ENCODE measurements at places on chromosomes 11 and 22.

DNA sequence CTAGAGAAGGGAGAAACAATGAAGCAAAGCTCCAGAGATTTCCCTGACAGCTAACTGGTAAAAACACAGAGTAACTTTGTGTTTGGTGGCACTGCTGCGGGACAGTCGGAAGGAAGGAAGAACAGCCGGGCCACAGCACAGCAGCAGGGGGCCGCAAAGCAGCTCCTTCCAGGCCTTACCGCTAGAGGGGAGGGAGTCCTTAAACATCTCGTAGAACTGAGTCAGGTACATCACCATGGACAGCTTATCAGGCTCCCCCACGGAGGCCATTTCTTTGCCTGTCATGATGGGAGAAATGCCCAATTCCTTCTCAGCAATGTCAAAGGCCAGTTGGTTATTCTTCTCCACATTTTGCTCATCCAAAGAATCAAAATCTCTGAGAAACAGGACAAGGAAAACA is 114.6 kb upstream of the BID start:
- no peak for DNase-seq

- DNase-seq, result no peak
Observed at GRCh38 chr22:50257041-50257440, 4.4 kb downstream of the MAPK12 start.

GRCh38 chr11:11239959-11240358 is 113.1 kb downstream of the CSNK2A3 start:
- no peak for DNase-seq

DNA sequence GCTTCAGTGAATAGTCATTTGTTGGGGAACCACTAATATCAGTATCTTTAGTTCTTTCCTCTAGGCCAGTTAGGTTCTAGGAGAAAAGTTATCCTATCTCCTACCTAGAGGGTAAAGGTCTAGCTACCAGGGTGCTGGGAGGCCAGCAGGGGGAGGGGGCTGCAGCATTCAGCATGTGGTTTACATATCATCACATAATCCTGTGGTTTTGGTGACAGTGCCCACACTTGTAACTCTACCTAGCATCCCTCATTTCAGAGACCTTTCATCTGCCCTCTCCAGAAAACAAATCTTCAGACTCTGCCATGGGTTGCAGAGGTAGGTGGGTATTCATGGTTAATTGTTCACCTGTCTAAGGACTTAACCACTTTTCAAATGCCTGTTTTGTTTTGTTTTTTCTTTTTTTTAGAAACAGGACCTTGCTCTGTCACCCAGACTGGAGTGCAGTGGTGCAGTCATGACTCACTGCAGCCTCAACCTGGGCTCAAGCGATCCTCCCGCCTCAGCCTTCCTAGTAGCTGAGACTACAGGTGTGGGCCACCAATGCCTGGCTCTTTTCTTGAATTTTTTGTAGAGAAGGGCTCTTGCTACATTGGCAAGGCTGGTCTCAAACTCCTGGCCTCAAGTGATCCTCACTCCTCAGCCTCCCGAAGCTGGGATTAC is 146.8 kb downstream of the ENTHD1 start:
- DNase-seq, result no peak

DNA sequence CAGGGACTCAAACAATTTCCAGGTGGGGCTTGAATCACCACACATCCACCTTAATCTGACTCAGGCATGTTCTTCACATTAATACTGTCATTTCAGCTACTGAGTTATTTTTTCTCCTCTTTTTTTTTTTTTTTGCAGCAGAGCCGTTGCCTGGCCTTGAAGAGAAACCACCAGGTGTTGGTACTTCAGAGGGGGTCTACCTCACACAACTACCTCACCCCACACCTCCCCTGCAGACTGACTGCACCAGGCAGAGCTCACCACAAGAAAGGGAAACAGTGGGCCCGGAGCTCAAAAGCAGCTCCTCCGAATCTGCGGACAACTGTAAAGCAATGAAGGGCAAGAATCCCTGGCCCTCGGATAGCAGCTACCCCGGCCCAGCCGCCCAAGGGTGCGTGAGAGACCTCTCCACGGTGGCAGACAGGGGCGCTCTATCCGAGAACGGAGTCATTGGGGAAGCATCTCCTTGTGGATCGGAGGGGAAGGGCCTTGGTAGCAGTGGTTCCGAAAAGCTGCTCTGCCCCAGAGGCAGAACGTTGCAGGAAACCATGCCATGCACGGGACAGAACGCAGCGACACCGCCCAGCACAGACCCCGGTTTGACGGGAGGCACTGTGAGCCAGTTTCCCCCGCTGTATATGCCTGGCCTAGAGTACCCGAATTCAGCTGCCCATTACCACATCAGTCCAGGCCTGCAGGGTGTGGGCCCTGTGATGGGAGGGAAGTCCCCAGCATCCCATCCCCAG is 15.1 kb upstream of the SLC25A18 start:
- no peak for DNase-seq

- DNase-seq, result no peak
Observed at GRCh38 chr11:47987310-47987709, 7.0 kb downstream of the PTPRJ start.

DNA sequence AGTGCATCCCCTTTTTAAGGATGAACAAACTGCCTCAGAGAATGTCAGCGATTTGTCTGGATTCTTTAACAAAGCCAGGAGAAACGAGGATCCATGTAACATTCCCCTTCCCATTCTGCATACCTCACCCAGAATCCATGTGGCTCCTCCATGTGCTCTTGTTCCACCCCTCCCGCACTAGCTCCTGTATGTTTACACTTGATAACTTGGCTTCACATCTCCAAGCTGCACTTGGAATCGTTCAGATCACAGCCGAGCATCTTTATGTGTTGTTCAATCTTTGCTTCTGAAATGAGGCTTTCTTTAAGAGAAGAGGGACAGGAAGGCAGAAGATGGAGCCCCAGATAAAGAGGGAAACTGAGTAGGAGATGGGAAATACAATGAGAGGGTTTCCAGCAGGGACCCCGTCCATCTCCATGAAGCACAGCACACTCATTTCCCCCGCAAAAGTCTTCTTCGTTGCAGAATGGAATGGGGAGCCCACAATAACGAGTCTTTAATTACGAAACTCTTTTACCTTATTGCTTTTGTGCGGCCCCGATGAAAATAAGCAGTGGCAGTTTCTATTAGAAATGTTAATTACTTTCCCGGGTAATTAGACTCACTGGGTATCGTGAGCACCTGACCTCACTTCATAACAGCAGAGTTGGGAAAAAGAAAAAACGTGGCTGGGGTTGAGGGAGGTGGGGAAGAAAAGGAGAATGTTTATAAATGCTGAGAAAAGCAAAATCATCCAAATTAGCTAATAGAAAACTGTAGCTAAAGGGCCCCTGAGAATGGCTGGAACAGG is 96.8 kb upstream of the ISX start:
- no peak for DNase-seq

DNA sequence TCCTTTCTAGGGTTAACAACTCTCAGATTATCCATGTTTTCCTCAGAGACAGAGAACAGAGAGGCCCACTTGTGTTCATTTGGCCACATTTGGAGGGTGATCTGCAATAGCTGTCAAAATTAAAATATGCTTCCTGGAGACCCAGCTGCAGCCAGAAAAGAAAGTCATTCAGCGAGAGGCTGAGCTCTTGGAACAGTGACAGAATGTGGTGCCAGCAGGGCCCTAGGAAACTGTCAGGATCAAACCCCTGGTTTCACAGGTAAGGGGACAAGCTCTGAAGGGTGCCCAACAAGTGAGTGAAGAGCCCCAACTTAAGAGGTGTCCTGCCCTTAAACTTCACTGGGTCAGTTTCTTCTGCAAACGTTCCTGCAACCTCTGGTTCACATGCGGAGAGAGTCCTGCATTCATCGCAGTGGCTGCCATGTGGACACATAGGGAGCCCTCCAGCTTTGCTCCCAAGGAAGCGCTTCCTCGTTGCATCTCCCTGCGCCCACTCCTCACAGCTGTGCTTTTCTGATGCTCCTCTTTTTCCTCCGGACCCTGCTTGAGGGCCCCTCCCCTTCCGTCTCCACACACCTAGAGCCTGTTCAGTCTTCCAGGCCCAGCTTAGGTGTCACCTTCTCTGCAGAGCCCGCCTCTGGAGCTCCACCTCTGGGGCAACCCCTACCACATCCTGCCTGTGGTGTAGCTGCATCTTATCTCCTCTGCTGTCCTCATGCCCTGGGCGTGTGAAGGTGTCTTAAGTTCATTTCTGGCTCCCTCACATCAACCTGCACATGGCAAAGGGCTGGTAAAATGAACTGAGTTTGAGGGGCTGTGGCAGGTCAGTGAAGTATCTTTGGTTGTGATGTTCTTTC is 3.9 kb downstream of the UCP3 start:
- DNase-seq, result no peak

DNA sequence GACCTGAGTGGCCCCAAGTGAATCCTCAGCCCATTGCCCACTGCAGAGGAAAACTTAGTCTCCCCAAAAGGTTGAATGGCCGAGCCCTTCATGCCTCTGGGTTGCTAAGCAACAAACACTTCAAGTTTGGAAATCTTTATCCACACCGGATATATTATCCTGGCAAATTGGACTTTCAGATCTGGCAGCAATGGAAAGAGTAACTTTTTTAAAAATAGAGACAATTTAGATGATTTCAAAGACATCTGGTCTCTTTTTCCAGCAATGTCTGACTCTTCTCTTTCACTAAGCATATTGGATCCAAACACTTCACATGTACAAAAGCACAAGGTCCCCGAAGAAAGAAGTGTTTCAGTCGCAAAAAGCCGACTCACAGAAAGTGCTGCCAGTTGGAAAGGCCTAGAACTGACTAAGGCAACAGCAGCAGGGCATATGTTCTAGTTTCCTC is 505.3 kb downstream of the SOX6 start:
- peak; percentile 73 for DNase-seq

DNA sequence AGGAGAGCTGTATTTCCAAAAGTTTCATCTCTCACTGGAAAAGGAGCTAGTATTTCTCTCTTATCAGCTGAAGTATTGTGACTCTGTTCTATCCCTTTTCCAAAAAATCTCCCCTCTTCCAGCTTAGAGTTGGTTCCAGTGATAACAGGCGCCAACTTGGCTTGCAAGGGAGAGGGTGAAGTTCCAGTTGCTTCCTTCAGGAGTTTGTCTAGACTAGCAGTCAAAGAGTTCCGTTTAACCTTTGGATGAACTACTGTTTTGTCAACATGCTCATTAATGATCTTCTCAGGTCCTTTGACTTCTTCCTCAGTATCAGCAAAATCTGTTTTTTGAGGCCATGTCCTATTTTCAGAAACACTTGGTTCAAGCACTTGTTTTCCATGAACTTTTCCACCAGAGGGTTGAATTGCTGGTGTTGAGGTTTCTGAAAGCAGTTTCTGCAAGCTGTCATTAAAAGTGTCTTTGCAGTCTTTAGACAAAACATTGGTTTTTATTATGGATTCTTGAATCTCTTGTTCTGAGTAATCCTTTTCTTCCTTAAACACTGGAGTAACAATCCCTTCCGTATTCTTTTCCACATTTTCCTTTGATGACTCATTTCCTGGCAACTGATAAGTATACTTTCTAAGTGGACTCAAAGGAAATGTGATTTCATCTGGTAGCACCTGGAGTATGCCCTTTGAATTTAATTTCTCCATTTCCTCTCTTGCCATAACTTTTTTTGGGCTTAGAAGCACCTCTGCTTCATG is 39.7 kb upstream of the CCDC89 start:
- DNase-seq, result no peak

- DNase-seq, result no peak
Observed at GRCh38 chr11:16936643-16937042, 77.6 kb downstream of the PLEKHA7 start.

DNA sequence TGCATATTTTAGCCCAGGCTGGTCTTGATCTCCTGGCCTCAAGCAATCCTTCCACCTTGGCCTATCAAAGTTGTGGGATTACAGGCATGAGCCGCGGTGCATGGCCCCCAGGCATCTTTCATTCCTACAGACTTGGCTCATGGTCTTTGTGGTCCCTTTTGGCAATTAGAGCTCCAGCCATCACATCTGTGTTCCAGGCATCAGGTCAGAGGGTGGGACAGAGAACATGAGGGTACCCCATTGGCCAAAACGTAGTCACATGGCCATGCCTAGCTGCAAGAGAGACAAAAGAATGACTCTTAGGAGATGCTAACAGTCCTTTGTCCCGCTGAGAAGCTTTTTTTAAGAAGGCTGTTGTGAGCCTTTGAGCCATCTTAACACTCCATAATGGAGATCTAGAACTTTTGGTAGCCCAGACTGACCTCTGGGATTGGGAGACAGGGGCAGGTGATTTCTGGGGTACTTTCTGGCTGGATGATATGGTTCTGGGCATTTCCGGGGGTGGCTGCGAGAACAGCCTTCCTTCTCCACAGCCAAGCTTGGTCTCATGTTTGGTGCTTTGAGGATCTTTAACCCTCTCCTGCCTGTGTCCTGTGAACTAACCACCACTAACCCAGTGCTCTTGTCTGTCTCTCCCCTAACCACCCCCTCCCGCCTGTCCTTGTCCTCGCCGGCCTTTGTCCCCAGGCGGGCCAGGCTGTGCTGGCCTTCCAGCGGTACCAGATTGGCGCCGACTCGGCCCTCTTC is 18.4 kb upstream of the TAB1 start:
- no peak for DNase-seq

- no peak for DNase-seq
Observed at GRCh38 chr11:22194907-22195306, 2.0 kb downstream of the ANO5 start.

- DNase-seq, result no peak
Observed at GRCh38 chr11:70468256-70469195, 70.2 kb downstream of the CTTN start.

- DNase-seq, result peak; percentile 80
Observed at GRCh38 chr11:44927174-44927661, 23.5 kb downstream of the TP53I11 start.

- no peak for DNase-seq
Observed at GRCh38 chr11:95699631-95700470, 89.7 kb downstream of the FAM76B start.

DNA sequence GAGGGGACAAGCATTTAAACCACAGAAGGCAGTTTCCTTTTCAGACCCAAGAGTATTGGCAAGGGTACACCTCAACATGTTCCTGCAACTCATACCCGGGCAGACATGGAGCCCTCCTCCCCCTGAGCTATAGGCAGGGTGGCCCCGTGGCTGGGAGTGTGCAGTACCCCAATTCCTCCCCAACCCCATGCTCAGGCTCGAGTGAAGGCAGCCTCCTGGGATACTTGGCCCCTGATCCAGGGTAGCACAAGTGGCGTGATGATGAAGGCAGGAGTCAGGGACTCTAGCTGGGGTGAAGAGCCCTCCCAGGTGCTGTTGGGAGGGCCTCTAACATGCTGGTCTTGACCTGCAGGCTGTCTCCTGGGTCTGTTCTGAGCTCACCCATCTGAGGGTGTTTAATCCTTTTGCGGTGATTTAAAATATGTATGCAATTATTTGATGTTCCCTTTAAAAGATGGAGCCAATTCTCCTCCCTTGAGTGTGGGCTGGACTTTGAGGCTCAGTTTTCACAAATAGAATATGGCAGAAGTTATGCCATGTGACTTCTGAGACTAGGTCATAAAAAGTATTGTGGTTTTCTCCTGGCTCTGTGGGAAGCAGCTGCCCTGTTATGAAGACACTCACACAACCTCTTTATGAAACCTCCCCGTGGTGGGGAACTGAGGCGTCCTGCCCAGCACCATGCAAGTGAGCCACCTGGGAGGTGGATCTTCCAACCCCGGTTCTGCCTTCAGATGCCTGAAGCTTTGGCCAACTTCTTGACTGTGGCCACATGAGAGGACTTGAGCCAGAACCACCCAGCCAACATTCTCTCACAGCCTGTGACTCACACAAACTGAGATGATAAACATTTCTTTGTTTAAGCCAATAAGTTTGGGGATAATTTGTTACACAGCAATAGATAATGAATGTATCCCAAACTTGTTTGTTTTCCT is 54.7 kb upstream of the NECTIN1 start:
- no peak for DNase-seq

Measured in femur (tissue), 1 donor.